ENCODE measurements at places on chromosomes 2 and 18.

GRCh38 chr18:36130039-36130831 lies 536 bp downstream of the ELP2 start:
- DNase-seq = no peak

DNA sequence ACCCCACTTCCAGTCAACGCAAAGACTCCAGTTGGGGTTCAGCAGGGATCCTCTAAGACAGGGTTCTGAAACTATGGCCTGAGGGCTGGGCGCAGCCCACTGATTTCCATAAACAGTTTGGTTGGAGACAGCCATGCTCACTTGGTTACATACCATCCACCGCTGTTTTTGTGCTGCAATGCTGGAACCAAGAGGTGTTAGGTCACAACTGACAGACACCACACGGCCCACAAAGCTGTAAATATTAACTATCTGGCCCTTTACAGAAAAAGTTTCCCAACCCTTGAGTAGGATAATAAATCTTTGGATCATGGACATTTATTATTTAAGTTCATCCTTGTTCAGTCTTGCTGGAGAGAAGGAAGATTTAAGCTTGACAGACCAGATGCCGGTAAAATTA lies 8.4 kb upstream of the CD226 start:
- DNase-seq = peak; percentile 36

- peak; percentile 63 for DNase-seq
These were observed 80.1 kb upstream of the MAP3K20 start for GRCh38 chr2:172995323-172996244.

- DNase-seq = peak; percentile 46
These were observed 75.6 kb downstream of the ATL2 start for GRCh38 chr2:38301340-38301968.

- no peak for DNase-seq
These were observed 106.5 kb upstream of the TEX51 start for GRCh38 chr2:126792186-126792585.

- no peak for DNase-seq
These were observed 282.9 kb upstream of the REV1 start for GRCh38 chr2:99772591-99773331.

DNA sequence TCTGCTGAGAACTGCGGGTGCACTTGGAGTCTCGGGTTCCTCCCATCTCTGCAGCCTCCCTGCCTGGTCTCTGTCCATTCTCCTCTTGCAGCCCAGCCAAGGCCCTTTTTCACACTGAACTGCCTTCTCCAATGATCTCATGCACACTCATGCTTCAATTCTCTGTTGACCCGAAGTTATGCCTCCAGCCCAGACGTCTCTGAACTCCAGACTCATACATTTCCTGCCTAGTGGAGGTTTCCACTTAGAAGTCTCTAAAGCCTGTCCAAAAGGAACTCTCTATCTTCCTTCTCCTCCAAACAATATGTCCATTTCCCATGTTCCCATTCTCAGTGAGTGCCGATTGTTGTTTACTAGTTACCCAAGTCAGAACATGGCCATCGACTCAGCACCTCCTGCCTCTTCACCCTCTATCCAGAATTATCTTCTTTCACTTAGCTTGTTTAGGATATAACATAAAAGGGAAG lies 155.2 kb downstream of the IRS1 start:
- no peak for DNase-seq

DNA sequence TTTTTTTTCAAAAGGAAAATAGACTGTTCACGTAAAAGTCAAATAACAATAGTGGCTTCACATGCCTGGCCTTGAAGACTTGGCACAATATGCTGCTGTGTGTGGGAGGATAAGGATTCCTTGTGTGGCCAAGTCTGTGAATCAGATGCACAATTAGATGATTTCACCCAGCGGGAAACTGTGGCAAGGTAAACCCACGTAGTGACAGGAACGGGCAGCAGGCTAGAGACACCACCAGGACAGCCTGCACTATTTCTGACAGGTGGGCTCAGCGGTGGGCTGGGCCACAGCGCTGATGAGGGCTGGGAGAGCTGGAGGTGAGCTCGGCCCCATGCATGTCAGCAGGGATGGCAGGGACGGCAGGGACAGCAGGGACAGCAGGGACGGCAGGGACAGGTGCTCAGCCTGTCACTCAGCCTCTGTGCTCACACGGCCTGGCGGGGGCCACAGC lies 21.6 kb downstream of the SNORC start:
- DNase-seq = no peak

DNA sequence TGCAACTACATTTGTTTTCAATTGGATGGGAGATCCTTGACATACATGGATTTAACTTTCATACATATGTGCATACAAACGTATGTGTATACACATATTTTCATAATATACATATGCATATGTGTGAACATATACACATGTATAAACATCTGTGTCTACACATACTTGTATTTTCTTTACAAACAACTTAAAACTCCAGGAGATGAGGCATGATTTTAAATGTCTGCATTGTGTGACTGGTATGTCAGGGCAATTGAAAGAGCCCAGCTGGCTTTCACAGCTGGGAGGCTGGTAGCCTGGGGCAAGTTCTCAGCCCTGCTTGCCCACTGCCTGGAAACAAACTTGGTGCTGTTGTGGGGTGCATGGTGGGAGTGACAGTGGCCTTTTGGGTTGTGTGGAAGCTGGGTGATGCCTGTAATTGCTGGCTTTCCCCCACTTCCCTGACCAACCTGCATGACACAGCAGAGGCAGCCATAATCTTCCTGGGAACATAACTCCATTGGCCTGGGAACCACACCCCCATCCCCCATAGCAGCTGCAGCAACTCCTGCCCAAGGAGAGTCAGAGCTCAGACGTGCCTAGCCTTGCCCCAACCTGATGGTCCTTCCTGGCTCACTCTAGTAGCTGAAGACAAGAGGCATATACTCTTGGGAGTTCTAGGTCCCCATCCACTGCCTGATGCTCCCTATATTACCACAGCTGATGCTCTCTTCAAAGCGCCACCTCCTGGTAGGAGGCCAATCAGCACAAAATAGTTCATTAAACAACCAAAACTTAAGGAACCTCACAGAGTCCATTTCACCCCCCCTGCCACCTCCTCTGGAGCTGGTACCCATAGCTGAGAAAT lies 158.3 kb downstream of the CERS6 start:
- no peak for DNase-seq

DNA sequence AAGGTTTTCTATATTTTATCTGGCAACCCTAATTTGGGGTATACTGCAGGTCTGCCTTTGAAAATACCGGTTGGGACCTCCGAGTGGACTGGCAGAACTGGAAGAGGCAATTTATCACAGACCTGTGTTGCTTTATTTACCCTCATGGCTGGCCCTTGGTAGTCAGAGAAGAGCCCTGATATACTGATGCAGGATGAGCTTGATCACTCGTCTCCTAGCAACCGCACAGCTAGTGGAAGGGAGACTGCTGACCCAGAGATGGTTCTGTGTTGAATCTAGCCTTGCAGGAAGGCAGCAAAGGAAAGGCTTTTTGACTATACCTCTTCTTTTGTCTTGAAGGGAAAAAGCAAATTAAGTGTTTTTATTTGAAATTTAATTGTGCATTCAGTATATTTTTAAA lies 154.7 kb downstream of the EML6 start:
- DNase-seq = no peak

GRCh38 chr2:100230754-100231153 lies 88.4 kb upstream of the AFF3 start:
- no peak for DNase-seq

DNA sequence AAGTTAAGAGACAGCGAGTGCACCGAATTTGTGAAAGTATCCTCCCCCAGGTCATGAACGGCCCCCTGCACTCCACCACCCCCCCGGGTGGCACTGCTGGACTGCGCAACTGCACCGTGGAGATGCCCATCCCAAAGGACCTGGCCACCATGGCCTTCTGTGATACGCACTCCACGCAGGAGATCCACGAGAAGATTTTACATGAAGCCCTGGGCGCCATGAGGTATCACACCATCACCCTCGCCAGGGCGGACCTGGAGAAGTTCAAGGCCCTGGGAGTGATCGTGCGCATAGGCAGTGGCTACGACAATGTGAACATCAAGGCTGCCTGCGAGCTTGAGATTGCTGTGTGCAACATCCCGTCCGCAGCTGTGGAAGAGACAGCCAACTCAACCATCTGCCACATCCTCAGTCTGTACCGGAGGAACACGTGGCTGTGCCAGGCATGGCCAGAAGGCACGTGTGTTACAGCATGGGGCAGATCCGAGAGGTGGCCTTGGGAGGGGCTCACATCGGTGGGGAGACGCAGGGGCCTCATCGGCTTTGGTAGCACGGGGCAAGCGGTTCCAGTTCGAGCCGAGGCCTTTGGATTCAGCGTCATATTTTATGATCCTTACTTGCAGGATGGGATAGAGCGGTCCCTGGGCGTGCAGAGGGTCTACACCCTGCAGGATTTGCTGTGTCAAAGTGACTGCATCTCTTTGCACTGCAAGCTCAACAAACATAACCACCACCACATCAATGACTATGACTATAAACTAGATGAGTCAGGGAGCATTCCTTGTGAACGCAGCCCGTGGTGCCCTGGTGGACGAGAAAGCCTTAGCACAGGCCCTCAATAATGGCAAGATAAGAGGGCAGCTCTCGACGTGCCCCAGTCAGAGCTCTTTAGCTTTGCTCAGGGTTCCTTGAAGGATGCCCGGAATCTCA lies 290.8 kb upstream of the MC4R start:
- no peak for DNase-seq

DNA sequence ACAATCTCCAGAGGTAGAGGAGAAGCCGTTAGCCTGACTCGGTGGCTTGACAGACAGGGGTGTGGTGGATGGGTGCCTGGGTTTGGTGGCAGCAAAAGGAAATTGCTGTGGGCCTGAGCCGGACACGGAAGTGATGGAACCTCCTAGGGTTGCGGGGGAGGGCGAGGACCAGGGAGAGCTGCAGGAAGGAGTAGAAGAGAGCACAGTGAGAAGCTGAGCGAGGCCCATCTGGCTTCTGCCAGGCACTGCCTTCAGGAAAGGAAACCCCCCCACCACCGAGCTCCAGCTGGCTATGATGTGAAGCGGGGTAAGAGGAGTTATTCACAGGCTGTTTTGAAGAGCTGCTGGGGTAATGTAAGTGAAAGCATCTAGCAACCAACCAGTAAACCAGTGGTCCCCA lies 134.6 kb downstream of the TSN start:
- DNase-seq = no peak

DNA sequence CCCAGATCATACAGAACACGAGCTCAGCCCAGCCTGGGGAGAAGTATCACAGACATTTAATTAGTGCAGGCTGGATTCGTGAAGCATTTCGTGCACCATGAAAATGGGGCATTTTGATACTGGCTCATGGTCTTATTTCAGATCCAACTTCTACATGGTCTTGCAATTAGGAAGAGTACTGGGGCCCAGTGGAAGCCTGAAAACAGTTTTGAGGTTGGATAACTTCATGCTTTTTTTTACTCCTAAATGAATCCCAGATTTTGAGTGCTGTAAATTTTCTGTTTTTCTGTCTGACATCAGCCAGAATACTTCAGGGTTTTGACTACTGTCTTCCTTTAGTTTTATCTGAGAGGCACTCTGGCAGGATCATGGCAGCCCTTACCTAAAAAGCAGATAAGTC lies 160.1 kb downstream of the GFPT1 start:
- DNase-seq = no peak

- DNase-seq = peak; percentile 65
These were observed 215.9 kb downstream of the TMEM247 start for GRCh38 chr2:46695283-46695682.

- DNase-seq = no peak
These were observed 648.9 kb upstream of the VRK2 start for GRCh38 chr2:57397550-57398360.

DNA sequence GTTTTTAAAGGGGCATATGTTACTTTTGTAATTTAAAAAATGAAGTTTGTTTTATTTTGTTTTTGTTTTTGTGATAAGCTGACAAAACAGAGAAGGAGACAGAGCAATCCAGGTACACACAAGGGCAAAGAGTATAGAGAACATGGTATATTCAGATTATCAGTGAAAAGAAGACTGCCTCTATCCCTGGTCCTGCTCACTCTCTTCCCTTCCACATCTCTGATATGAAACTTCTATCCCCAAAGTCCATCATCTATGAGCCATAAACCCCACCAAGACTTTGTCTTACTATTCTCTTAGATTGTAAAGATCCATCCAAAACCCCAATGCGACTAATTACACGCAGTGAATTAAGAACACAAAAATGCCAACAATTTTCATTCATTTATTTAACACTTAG lies 16.6 kb downstream of the ROCK2 start:
- no peak for DNase-seq

GRCh38 chr2:28082131-28082530 lies 191.6 kb downstream of the BABAM2 start:
- DNase-seq = no peak

DNA sequence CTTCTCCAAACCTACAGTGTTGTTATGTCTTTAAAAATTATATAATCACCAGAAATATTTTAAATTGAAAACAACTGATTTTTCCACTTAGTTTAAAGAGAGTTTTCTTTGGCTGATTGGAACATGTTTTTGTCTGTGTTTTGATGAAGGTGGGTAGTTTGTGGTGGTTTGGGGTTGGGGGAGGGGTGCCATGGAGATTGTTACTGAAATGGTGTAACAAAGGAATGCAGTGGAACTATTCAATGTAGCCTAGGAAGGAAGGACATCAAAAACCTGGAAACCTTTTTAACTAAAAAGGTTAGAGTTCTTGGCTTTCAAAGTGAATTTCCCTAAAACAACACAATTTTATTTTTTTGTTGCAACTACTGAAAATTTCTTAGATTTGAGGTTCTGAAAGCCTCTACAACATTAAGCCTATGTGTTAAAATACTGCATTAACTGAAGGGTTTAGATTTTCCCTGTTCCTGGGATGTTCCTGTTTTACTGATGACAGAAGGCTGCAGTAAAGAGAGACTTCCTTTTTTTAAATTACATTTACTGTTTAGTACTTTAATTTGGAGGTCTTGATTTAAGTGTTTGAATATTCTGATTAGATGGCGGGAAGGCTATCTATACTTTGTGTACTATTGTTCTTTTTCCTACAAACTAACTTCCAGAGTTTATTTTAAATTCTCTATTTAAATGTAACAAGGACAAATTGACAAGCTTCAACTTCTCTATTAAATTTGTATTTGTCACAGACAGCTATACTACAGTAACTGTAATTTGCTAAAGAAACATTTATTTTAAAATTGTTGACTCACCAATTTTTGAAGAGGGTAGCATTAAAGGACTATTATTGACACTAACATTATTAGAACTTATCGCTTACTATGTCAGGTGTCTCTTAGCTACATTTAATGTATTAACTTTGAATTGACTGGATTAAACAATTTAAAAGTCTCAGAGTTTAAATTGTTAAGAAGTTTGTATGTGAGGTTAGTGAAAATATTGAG lies 87.7 kb downstream of the LIMS1 start:
- DNase-seq = peak; percentile 24

DNA sequence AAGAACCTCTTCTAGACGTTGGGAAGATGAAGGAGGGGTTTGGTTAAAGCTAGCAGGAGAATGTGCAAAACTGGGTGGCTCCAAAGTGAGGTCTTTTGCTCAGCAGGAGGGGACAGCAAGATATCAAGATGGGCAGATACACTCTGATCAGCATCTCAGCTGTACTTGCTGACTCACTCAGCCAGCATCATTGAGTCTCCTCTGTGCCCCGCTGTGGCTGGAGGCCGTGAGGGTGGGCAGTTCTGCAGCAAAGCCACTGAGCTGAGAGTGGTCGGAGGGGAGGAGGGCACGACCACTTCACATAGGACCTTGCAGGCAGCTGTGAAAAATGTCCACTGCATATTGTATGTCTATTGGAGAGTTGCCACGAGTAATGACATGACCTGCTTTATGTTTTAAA lies 152.0 kb downstream of the CAPN13 start:
- no peak for DNase-seq
